A172 (cell line): ENCODE measurements at places on chromosomes 12 and 14.

GRCh38 chr12:42760550-42760949 lies 171.0 kb upstream of the PRICKLE1 start:
- no peak for DNase-seq

DNA sequence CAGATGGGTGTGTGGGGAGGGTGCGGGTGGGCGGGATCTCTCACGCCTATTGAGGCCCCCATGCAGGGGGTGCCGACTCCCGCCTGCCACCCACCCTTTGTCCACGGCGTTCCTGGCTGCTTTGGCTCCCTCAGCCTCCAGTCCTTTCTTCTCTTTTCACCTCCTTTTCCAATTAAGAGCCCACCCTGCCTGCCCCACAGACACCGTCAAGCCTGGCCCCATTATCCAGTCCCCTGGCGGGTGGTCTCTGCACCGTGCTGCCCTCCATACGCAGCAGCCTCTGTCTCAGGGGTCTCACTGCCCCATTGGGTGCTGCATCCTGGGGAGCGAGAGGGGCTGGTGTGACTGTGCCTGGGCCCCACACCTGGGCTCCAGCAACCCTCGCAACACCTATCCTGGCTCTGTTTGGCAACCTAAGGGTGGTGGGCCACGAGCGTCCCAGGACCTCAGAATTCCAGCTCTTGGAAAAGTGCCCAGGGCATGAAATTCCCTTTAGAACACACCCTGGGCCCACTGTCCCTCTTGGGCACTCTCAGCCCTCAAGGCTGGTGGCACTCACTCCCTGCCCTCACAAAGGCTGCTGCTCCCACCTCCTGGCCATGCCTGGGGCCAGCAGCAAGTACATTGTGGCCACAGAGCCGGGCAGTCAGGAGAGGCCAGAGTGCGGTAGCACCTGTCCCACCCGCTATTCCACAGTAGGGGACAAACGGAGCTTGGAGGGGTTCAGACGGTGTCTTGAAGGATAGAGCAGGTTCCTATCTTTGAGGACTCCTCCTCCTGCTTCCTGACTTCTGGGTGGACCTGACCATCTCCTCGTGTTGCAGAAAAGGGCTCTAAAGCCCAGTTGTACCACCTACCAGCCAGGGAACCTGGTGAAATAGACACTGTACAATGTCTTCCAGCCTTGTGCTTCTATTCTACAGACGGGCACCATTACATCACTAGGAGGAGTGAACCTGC lies 114.1 kb downstream of the KIF26A start:
- DNase-seq: no peak

GRCh38 chr12:67471810-67472209 lies 176.7 kb upstream of the DYRK2 start:
- DNase-seq: no peak

- no peak for DNase-seq
Measured at GRCh38 chr12:2225696-2226095, 172.9 kb downstream of the CACNA1C start.

- no peak for DNase-seq
Measured at GRCh38 chr14:96851694-96852381, 54.7 kb downstream of the VRK1 start.

- no peak for DNase-seq
Measured at GRCh38 chr14:85533861-85534291, 3.9 kb downstream of the FLRT2 start.

DNA sequence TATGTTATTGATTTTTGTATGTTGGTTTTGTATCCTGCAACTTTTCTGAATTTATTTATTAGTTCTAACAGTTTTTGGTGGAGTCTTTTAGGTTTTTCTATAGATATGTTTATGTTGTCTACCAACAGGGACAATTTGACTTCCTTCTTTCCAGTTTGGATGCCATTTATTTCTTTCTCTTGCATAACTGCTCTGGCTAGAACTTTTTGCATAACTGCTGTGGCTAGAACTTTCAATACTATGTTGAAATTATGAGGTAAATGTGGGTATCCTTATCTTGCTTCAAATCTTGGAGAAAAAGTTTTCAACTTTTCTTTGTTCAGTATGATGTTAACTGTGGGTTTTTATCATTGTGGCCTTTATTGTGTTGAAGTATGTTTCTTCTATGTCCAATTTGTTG lies 39.9 kb upstream of the PLBD1 start:
- no peak for DNase-seq

- no peak for DNase-seq
Measured at GRCh38 chr14:23243066-23243465, 5.3 kb downstream of the RNF212B start.

DNA sequence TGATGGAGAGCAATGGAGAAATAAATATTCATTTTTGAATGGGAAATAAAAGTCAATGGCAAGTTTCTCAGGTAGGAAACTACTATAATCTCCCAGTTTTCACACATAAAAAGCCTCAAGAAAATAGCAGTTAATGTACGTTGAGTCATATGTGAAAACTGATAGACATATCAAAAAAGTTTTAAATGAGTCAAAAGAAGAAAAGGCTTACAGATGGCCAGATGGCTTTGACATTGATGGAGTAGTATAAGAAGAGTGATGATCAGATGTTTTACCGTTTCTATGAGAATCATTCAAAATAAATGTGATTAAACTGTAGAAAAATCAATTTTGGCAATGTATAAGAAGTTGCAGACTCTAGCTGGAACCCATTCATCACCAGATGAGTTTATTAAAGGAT lies 97.8 kb downstream of the LLPH start:
- no peak for DNase-seq

GRCh38 chr12:131671276-131671675 lies 39.6 kb upstream of the SFSWAP start:
- DNase-seq: no peak

DNA sequence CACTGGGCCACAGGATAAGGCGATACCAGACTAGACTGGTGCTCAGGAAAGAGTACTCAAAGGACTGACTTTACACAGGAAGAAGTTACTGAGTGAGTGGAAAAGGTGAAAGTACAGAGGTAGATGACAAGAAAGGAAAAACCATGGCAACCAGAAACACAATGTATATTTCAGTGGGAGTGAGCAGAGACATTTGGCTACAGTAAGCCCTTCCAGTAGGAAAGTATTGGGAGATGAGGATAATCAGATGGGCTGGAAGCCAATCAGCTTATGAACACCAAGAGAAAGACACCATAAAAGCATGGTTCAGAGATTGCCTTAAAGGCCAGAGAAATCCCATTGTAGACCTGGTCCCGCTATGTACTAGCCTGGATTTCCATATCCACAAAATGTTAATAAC lies 51.6 kb downstream of the TMTC1 start:
- DNase-seq: no peak

- DNase-seq: no peak
Measured at GRCh38 chr14:61342486-61342885, 21.1 kb downstream of the PRKCH start.

DNA sequence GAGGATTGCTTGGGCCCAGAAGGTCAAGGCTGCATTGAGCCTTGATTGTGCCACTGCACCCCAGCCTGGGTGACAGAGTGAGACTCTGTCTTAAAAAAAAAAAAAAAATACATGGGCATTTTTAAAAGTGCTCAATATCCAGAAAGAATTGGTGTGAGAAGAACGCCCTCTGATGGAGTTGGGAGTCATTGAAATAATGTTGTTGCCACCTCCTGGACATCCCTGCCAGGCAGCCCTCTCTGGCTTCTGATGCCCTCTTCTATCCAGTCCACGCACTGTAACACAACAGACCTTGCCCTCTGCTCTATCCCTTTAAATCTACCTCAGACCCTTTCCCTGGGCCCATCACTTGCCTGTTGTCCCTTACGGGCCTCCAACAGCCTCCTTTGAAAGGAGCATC lies 4.9 kb downstream of the PTGDR start:
- DNase-seq: peak; percentile 5

- DNase-seq: no peak
Measured at GRCh38 chr14:93232159-93232558, 25.1 kb downstream of the UBR7 start.

- DNase-seq: no peak
Measured at GRCh38 chr12:28316049-28316448, 125.8 kb downstream of the CCDC91 start.

DNA sequence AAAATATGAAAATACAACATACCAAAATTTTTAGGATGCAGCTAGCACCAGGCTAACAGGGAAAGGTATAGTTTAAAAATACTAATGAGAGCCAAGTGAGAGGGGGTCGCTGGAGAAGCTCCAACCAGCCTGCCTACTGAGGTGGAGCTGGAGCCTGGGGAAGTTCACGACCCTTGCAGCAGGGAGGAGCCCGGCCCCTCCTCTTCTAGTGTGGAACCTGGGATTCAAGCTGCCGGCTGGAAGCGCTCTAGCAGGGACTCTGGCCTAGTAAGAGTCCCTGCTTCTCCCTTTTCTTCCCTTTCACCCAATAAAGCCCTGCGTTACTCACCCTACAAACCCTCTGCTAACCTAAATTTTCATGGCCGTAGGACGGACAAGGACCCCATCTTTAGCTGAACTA lies 5.0 kb upstream of the KCNK13 start:
- no peak for DNase-seq

DNA sequence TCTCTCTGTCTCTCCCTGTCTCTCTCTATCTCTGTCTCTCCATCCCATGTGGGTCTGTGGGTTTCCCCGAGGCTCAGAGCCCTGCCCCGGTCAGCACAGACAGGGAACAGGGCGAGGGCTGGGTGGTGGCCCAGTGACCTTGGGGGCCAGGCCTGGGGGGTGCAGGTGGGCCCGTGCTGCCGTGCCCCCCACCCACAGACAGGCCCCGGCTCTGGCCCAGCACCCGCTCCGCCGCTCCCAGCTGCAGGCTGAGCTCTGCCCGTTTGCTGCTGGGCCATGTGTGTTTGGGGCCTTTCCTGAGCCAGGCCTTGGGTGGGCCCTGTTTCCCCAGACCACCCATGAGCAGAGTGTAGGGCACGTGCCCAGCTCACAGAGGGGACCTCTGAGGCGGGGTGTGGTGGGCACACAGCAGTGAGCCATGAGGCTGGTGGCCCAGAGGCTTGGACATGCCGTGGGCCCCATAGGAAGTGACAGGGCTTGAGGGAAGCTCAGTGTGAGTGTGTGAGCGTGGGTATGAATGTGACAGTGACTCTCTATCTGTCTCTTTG lies 51.0 kb downstream of the TMEM121 start:
- DNase-seq: no peak

DNA sequence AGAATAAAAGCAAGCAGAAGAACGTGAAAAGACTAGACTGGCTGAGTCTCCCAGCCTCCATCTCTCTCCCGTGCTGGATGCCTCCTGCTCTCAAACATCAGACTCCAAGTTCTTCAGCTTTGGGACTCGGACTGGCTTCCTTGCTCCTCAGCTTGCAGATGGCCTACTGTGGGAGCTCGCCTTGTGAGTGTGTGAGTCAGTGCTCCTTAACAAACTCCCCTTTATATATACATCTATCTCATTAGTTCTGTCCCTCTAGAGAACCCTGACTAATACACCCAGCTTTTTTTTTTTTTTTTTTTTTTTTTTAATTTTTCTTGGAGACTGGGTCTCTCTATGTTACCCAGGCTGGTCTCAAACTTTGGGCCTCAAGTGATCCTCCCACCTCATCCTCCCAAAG lies 46.9 kb downstream of the ACTN1 start:
- DNase-seq: no peak

DNA sequence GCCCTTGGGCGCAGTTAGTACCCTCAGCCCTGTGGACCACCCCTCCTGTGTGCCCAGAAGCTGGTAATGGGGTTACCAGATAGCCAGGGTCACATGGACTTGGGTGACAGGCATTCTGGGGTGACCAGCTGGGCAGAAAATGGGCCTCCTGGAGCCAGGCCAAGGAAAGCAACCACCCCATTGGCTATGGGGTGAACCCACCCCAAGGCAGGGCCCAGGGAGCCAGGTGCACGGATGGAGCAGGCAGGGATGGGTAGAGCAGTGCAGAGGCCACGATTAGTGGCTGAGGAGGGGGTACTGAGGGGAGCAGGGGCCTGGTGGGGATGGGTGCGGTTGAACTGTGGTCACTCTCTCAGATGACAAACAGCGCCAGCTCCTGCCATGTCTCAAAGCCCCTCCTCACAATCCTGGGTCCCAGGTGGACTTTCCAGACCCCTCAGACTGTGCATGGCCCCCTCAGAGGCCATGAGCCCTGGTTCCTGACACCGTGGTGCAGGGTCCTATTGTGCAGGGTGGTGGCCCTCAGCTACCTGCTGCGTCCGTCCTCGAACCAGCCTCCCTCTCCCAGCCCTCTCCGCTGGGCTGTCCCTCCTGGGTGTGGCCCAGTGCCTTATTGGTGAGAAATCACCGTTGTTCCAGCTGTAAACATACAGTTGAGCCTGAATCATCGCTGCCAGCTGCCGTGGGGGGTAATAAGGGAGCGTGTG lies 23.4 kb upstream of the BEGAIN start:
- peak; percentile 45 for DNase-seq

GRCh38 chr12:52448228-52448627 lies 3.7 kb downstream of the KRT6B start:
- no peak for DNase-seq

DNA sequence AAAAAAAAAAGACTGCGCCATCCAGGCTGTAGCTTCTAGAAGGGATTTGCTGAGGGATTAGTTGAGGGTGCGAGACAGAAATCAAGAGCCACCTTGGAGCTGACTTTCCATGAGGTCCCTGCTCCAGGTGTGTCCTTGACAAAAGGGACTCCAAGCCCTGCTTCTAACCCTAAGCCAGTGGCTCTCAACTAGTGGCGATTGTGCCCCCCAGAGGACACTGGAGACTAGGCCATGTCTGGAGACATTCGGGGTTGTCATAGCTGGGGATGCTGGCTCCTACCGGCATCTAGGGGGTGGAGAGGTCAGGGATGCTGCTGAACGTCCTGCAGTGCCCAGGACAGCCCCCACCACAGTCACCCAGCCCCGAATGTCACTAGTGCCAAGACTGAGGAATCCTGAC lies 40.6 kb downstream of the SPRING1 start:
- DNase-seq: peak; percentile 18

DNA sequence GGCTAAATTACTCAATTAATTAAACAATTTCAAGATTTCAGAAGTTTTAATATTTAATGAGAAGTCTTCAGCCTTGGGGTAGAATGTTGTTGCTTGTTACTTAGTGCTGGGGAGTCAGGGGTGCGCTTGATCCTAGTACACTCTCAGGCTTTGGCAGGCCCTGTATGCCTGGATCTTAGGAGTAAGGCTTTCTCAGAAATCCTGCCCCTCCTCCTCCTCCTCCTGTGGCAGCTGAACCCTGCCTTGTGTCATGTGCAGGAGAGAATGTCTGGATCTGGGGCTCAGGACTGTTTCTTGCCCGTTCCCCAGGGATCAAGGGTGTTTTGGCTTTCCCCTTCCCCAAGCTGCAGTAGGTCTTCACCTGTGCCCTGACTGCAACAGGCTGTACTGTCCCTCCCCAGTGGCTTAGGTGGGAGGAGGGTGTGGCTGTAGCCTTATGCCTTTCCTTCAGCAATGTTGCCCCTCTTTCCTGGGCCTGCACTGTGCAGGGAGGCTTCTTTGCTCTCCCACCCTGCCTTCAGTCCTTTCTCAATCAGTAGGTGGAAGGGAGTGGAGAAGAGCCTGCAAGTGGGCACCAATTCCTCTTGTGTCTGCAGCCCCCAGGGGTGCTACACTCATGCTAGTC lies 108.2 kb downstream of the SLC38A6 start:
- no peak for DNase-seq

- peak; percentile 21 for DNase-seq
Measured at GRCh38 chr12:14185427-14186192, 179.9 kb upstream of the ATF7IP start.

GRCh38 chr14:89540830-89541470 lies 123.9 kb upstream of the FOXN3 start:
- peak; percentile 25 for DNase-seq
